Renal cortical epithelial cell (primary cell): ENCODE measurements at places on chromosomes 3 and 15.

DNA sequence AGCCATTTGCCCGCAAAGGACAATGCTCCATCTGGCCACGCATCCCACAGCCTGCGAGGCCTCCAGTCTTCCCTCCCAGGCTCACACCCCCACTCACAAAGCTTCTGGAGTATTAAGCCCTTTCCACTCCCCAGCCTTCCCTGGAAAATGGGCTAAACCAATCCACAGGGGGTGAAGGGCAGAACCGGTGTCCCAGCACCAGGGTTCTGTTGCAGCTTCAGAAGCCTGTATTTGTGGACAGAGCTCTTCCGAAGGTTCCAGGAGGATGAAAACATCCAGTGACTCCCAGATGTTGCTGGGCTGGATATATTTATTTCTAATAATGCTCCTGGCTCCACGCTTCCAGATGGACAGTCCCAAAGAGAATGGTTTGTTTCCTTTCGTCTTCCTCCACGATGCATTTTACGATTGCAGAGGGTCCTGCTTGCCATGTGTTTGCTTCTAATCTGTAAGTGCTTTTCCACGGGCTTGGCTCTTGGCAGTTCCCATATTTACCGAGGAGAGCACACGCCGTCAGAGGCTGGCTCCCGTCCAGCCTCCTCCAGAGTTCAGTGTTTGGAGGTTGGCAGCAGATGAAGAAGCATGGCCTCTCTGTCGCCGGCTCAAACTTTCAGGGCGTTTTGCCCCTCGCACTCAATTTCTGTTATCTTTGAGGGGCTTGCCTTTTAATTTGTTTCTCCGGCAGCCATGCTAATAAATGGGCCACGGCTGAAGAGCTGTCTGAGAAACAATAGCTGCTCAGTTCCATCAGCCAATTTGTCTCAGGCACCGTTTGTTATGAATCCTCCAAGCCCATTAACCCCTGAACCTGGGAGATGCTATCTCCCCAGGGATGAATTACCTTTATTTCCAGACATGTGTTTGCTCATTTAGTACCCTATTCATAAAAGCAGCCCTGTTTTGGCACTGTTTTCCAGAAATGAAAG is 367.9 kb upstream of the PROK2 start:
- DNase-seq, result peak; percentile 31

DNA sequence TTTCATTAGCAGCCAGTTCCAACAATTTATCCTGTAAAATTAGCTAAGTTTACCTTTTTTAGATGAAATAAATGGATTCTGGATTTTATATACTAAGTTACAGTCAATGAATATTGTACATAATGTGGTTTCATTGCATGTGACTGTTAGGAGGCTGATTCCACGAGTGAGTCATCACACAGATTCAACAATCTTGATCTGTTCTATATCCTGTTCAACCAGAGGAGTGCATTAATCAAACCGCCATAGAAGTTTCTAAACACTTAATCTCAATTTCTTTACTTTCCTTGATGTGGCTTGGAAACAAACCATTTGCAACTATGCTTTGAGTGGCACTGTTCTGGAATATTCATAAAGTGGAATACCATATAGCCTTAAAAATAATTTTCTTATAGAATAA is 15.3 kb downstream of the DNAJC13 start:
- DNase-seq, result peak; percentile 74

DNA sequence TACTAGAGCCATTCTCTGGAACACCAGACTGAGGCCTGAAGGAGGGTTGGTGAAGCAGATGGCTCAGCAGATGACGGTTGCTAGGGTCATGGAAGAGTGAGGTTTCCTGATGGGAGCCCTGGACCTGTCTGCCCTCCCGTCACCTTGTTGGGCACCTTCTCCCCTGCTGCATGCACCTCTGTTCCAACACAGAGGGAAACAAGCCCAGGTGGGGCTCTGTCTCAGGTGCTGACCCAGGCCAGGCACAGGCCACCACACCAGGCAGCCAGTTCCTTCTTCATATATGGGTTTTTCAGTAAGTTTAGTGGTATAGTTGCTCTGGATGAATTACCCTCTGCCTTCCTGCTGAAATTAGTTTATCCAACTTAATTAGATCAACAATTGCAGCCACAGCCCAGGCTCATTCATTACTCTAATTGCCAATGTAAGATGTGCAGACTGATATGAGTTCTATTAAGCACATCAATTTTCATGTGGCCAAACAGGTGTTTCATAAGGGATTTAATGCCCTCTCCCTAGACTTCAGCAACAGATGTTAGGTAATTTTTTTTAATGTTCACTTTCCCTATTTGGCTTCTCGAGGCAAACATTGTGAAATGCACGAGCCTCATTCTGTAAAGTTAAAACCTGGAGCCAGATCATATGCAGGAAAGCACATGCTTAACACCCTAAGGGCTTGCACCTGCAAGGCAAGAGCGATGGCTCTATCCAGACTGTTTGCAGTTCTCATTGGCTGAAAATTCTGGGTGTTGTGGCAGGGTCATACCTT is 174.8 kb downstream of the CHDH start:
- DNase-seq, result no peak

DNA sequence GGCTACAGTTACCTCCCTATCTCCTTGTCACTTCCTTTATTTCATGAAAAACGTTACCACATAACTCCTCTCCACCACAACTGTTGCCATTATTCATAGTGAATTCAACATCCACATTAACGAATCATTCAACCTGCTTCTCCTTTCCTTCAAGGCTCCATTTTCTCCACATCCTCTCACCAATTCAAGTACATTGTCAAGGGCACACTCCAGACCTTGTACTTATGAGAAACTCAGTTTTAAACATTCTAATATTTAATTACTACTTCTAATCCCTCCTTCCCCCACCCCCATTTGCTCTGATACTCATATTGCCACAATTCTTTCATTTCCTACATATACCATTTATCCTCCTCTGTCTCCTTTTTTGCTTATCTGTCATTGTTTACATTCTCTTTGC is 871.2 kb downstream of the TUSC7 start:
- no peak for DNase-seq

GRCh38 chr3:151979906-151980305 is 106.5 kb downstream of the SUCNR1 start:
- DNase-seq, result no peak

DNA sequence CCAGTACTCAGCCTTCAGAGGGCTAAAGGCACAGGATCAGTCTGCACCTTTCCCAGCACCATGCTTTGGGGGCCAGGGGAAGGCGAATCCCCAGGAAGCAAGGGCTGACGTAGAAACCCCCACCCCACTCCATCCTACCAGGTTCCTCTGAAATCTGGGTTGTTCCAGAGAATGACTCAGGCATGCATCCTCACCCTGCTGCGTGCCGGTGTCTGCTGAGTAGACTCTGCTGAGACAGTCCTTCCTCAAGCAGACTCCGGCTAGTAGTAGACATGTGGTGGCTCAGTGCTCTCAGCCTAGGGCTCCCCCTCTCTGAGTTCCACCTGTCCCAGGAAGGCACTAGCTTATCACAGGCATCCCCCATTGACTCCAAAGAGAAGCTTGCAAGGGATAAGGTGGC is 9.0 kb downstream of the TMEM43 start:
- no peak for DNase-seq

GRCh38 chr3:24237971-24238706 is 256.5 kb downstream of the THRB start:
- peak; percentile 96 for DNase-seq

GRCh38 chr3:12054245-12054644 is 50.1 kb downstream of the SYN2 start:
- no peak for DNase-seq

- DNase-seq, result no peak
Measured at GRCh38 chr15:80182611-80183261, 29.9 kb downstream of the FAH start.

- DNase-seq, result no peak
Measured at GRCh38 chr15:79381593-79381992, 50.5 kb upstream of the MINAR1 start.

- no peak for DNase-seq
Measured at GRCh38 chr3:71052716-71053115, 530.8 kb downstream of the FOXP1 start.
